RWPE2 (cell line): ENCODE measurements at places on chromosomes 11 and 22.

DNA sequence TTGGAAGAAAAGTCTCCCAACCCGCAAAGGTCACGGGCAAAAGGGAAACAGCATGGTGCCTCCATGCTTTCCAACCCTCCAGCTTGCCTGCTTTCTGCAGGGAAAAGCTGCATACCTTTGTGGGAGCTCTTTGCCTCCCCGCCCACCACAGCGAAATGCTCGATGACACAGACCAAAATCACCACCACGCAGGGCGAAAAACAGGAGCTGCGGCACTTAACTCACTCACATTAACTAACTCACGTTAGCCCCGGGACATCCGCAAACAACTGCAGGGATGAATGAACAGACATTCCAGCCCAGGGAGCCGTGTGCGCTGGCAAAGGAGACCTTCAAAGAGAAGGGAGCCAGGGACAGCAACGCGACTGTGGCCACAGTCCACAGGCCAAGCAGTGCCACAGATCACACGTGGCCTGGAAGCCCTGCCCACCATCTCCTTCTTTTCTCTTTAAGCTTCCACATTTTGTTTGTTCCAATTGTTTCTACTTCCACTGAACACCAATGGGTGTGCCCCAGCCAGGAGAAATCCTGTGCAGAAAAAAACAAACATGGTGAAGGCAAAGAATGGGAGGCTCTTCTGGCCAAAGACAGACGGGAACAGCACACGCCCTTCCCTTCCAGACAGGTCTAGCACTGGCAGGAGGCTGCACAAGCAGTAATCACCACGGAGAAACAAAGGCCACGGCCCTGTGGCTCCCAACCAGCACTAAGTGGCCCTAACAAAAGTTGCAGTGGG, 39.3 kb downstream of the DUSP8 start:
- DNase-seq, result no peak

GRCh38 chr11:21429401-21429800, 760.0 kb downstream of the NELL1 start:
- no peak for DNase-seq

- no peak for DNase-seq
Measured at GRCh38 chr11:44775985-44776446, 49.3 kb downstream of the TSPAN18 start.

- DNase-seq, result no peak
Measured at GRCh38 chr22:23496445-23496833, 83.7 kb downstream of the IGLL1 start.
